Stimulated activated CD8-positive, alpha-beta memory T cell treated with anti-CD3 and anti-CD28 coated beads, Interleukin-15, amount 100 ng/mL, for 48 hours (primary cell): ENCODE measurements at places on chromosomes 7 and 10.

GRCh38 chr10:98131619-98132018 is 2.8 kb upstream of the R3HCC1L start:
- no peak for DNase-seq

DNA sequence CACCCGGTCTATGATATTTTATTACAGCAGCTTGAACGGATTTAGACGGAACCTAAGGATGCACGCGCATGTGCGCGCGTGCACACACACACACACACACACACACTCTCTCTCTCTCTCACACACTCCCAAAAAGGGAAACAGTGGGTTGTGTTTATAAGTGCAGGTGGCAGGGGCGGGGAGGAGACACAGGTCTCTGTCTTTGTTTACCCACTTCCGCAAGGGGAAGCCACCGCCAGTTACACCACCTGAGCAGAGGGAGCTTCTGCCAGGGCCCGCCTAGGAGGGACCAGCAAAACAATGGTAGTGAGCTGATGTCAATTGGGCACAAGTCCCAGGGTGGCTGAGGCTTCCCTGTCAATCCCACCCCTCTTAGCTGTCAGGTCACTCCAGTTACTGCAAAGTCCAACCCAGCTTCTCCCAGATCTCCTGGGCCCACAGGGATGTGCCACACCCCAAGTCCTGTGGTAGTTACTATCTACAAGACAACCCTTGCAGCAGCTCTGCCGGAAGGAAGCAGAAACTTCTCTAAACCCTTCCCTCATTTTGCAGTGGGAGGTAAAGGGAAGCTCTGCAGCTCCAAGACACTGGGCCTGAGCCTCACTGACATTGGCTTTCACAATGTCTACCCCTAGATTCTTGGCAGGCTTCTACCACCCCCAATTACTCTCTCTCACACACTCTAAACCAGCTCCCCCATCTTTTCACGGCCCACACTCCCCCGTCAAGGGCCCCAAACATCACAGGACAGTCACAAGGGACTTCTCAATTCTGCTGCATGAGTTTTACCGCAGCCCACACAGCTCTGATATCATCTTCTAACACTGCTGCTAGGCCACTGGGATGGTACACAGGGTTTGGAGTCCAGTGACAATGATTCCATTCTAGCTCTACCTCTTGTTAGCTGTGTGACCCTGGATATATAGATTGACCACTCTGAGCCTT is 17.6 kb downstream of the ANXA11 start:
- peak; percentile 48 for DNase-seq

DNA sequence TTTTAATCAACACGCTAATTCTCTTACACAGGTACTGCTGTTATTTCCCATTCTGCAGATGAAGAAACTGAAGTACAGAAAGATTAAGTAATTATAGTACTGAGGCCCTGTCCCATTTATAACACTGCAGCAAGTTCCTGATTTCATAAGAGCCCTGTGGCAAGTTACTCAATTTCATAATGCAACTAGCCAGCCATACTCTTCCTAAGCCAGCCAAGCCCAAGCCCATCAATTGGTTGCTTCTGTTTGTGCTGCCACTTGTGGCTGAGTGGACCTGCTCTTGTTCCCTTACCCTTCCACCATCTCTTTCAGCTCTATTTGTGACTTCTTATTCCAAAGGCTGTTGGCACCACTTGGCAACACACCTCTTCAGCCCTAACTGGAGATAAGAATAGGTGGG is 19.7 kb upstream of the PRPF18 start:
- no peak for DNase-seq

GRCh38 chr7:112452102-112452888 is 2.0 kb downstream of the IFRD1 start:
- no peak for DNase-seq

DNA sequence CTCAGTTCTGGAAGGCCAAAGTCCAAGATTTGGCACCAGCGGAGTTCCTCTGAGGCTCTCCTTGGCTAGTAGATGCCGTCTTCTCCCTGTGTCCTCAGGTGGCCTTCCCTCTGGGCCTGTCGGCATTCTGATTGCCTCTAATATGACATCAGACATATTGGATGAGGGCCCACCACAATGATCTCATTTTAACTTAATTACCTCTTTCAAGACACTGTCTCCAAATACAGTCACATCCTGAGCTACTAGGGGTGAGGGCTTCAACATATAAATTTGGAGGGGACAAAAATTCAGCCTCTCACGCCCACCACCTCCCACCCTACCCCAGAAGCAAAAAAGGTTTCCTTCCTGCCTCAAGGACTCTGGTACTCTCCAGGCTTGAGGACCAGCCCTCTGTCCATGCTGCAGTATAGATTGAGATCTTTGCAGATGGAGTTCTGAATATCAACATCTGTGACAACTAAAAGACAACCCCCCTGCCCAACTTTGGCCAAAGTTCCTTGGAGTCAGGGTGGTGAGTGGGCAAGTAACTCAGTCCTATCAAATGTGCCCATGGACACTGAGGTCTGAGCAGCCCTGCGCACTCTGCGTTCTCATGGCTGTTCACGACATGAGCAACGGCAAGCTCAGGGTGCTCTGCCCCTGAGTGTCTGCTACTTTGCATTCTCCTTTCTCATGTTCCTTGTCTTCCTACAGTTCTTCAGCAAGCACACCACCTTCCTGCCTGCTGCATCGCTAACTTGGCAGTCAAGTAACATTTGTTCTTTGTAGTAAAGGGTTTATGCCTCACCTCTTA is 11.5 kb downstream of the TMEM176B start:
- DNase-seq = no peak

- DNase-seq = no peak
Measured at GRCh38 chr7:36217211-36217960, 64.3 kb downstream of the EEPD1 start.

GRCh38 chr10:107104026-107104652 is 60.4 kb downstream of the SORCS1 start:
- DNase-seq = no peak

GRCh38 chr10:8794860-8795259 is 740.4 kb downstream of the GATA3 start:
- no peak for DNase-seq
